SK-N-SH (cell line): ENCODE measurements at places on chromosomes 2 and 18.

DNA sequence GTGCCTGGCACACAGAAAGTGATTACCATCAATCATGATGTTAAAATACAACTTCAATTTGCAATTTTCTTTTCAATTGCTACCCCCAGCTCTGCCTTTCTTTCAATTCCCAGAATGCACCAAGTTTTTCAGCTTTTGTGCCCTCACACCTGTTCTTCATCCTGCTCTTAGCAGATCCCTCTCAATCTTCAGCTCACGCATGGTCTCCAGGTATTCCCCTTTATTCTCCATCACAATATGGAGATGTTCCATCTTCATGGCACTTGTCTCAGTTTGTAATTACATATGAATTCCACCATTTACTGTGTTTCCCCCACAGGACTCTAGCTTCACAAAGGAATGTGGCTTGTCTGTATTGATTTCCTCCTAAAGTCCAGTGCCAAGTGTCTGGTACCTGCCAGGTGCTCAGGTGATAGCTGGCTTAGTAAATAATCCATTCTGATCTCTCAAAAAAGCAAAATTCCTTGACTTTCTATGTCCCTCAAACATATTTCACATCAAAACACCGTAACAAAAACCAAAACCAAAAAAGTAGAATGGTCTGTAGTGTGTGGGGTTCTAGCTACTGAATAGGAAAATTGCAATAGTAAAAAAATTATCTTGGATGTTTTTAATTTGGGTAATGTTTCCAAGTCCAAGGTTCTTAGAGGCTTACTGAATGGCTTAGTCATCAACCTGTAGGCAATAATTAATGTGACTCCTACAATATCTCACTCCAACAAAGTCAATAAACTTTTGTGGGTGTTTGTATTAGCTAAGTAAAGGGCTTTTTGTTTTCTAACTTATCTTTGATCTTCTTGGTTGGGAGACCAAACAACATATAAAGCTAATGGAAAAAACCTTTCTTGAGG is 2.9 kb upstream of the INSIG2 start:
- DNase-seq = no peak

DNA sequence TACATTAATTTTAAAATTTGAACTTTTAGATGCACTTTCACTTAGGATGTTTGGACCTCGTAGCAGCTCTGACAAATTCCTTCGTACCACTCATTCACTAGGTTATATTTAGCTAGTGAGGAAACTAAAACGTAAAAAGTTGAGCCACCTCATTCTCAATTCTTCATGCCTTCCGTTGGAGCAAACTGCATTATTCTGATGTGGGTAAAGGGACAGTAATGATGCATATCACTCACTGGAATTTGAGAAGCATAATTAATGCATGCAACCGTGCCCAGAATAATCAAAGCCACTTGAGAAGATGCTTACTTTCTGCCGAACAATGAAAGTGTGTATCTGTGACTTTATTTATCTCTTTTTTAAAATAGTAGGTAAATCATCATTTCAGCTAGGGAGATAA is 2.2 kb downstream of the CNOT9 start:
- no peak for DNase-seq

DNA sequence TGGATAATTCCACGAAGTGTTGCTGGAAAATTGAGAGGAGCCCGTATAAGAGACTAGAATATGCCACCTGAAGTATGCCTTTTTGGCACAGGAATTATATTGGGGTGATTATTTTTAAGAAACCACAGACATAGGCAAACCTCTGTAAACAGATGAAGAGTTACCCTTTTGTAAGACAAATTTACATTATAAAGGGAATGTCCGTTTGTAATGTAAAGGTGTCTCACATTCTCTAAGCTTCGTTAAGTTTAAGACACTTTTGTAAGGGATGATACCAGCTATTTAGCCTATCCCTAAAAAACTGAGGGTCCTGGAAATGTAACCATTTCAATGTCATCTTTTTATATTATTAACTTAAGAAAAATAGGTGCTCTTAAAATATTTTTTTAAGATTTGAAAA is 432.8 kb upstream of the SYT4 start:
- no peak for DNase-seq

- DNase-seq = no peak
Observed at GRCh38 chr18:46110406-46110805, 6.2 kb downstream of the HAUS1 start.

DNA sequence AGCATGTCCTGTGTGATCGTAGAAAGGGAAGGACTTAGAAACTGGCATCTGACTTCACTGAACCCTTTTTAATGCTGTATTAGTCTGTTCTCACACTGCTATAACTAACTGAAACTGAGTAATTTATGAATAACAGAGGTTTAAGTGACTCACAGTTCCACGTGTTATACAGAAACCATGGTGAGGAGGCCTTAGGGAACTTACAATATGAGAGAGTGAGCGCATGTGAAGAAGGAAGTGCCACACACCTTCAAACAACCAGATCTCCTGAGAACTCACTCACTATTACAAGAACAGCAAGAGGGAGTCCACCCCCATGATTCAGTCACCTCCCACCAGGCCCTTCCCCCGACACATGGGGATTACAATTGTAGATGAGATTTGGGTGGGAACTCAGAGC is 811.3 kb downstream of the CPS1 start:
- DNase-seq = no peak

- no peak for DNase-seq
Observed at GRCh38 chr2:118805064-118805690, 42.3 kb downstream of the EN1 start.

GRCh38 chr18:43587538-43588153 is 310.4 kb upstream of the SYT4 start:
- DNase-seq = peak; percentile 68

DNA sequence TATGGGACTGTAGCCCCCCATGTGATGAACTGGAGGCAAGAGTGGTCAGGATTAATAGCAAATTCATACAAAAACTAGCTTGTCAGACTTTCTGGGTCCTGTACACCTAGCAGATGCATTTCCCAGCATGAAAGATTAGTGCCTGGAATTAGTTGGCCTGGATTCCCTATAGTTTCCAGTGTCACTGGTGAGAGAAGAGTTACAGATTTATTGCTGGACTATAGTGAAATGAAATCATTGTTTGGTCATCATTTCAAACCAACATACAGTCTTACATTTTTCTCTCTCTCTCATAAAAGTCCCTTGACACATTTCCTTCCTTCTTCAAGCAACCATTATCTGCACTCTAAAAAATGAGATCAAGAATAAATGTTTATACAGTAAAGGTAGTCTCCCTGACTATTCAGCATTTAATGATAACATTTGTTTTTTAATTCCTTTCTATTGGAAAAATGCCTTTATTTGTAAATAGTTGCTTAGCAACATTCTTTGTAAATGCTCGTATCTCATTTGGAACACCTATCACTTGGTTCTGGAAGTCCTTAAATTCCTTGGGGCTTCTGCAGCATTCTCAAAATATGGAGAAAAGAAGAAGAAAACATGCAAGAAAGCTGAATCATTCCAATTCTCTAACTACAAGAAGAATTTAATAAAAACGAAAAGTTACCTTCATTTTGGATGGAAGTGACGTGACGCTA is 144.4 kb downstream of the MREG start:
- no peak for DNase-seq

DNA sequence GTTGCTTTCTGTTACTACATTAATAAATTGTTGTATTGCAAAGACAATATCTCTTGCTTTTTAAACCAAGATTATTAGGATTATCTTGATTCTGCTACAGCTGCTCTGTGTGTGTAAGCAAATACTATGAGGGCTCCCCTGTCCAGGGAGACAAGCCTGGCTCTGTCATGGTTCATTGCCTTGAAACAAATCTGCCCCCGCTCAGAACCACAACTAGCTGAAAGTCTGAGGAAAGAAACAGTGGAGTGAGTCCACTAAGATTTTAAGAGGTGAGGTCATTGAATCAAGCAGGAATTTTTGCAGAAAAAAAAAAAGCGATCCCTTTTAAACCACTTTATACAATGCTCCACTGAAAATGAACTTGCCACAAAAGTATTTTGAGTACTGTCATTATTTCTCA is 30.8 kb upstream of the LRRTM4 start:
- DNase-seq = no peak

- DNase-seq = no peak
Observed at GRCh38 chr2:45391866-45392265, 219.2 kb downstream of the SRBD1 start.

DNA sequence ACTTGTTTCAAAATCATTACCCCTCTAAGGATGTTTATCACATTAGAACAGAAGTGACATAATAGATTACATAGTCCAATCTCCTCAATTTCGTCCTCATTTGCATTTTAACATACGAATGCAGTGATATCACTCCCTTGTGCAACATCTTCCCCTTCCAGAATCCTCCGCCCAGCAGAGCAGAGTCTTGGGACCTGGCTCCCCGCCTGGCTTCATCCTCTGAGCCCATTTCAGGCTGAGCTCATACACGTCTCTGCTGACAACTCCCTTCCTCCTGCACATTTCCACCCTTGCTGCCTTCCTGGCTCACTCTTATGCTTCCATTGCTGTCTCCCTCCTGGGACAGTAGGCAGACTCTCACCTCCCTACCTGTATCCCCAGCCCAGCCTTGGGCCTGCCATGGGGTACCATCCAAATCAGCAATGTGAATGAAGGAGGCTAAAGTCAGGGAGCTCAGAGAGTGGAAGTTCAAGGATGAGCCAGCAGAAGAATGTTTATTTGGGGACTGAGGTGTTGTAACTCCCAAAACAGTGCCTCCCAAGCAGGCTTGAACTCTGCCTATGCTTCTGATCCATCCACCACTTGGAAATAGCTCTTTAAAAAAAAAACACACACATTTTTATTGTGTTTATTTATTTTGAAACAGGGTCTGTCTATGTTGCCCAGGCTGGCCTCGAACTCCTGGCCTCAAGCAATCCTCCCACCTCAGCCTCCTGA is 165.2 kb downstream of the TMEM200C start:
- no peak for DNase-seq

- no peak for DNase-seq
Observed at GRCh38 chr2:27831279-27832050, 58.7 kb downstream of the RBKS start.
